Stimulated activated CD8-positive, alpha-beta memory T cell treated with anti-CD3 and anti-CD28 coated beads, Interleukin-2, amount 100 ng/mL, for 1 hour (primary cell): ENCODE measurements at places on chromosomes 16 and 17.

DNA sequence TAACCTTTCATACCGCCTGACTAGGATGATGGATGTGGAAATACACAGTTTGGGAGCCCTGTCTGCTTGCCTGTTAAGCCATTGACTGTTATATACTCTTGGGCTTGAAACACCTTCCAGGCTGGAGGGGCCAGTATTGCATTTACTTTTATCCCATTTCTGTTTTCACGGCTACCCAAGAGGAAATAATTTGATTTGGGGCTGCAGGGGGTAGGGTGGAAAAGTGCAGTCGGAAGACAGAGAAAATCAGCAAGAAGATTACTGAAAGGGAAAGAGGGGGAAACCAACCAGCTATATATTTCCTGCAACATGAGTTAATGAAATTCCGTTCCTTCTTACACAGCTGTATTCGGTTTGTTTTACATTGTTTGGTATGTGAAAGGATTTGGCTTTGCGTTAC is 202.5 kb downstream of the CDH13 start:
- no peak for DNase-seq

- DNase-seq, result no peak
Measured at GRCh38 chr16:85888405-85889331, 10.3 kb upstream of the IRF8 start.

DNA sequence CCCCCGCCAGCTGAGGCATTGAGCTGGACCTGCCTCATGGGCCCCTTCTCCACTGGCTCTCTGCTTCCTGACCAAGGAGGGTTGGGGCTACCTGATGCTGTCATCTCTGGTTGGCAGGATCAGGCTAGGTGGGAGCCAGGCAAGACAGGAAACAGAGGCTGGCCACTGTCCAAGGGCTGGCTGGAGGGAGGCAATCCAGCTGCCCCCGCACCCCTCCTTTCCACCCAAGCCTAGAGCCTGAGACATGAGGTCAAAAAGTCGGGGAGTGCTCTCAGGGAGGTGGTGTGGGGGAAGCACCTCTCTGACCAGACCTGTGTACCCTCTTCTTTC is 14.5 kb downstream of the NGFR start:
- DNase-seq, result no peak

DNA sequence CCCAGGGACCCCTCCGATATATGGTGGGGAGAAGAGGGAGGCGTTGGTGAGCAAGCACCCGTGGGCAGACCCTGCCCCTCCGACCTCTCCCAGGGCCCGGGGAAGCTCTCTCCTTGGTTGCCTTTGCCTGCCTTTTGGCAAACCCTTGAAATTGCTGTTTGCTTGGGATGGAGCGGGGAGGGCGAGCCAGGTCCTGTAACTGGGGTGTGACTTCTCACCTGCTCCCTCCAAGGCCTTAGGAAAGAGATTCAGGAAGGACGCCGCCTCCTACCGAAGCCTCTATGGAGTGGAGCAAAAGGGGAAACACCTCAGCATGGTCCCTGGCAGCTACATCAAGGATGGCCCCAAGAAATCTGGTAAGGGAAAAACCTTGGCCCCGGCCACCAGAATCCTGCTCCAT is 4.6 kb downstream of the C16orf78 start:
- no peak for DNase-seq

GRCh38 chr17:76095943-76096342 is 7.6 kb downstream of the EXOC7 start:
- no peak for DNase-seq

- no peak for DNase-seq
Measured at GRCh38 chr16:23863511-23864422, 28.0 kb downstream of the PRKCB start.

DNA sequence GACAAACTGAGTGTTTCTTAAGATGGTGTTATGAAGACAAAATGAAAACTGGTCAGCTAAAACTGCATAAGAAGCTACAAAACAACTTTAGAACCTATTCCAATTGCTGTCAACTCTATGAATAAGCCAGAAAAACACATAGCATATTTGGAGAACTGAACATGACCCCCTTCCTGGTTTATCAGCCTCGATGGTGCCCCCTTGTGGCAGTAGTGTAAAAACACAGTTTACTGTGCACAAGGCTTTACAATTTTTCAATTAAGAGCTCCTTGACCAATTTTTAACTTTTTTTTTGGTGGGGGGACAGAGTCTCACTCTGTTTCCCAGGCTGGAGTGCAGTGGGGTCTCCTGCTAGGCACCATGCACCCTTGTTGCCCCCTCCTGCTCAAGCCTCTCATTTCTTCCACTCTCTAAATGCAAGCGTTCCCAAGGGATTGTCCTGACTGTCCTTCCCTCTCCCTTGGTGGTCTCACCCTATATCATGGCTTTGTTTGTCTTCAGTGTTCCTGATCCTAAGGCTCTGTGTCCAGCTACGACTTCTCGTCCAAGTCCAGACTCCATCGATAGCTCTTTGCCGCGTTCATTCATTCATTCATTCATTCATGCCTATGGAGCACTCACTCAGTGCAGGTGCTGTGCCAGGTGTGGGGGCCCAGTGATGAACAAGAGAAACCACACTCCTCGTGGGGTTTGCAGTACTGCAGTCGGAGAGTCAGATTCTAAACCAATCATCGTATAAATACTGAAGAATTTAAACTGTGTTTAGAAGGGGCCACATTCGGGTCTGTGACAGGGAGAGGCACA is 7.5 kb downstream of the EIF1 start:
- DNase-seq, result peak; percentile 68

- no peak for DNase-seq
Measured at GRCh38 chr16:30023586-30023985, 588 bp downstream of the C16orf92 start.

- DNase-seq, result peak; percentile 42
Measured at GRCh38 chr17:68290268-68290954, 516 bp downstream of the SLC16A6 start.
